ENCODE measurements at places on chromosomes 4 and X. TPM values are rescaled to one million over a fixed set of nuclear protein-coding genes. Genes with fewer than 3 reads are reported as not detected.

AFM gene
- not detected for total RNA-seq

DNA sequence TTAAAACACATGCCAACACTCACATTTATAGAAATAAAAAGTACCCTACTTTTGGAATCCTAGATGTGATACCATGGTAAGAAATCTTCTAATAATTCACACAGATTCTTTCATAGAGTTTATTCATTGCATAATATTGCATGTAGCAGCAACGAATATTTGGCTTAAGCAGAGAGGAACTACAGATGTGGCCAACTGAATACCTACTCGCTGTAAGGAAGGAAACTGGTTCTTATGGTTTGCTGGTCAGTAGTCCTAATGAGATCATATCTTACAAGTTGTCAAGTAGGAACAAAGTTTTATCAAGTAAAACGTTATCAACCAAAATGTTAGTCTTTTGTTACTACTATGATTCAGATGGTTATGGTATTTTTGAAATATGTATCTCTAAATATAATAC is 996.1 kb downstream of the PDHA2 start:
- no peak for DNase-seq

DNA sequence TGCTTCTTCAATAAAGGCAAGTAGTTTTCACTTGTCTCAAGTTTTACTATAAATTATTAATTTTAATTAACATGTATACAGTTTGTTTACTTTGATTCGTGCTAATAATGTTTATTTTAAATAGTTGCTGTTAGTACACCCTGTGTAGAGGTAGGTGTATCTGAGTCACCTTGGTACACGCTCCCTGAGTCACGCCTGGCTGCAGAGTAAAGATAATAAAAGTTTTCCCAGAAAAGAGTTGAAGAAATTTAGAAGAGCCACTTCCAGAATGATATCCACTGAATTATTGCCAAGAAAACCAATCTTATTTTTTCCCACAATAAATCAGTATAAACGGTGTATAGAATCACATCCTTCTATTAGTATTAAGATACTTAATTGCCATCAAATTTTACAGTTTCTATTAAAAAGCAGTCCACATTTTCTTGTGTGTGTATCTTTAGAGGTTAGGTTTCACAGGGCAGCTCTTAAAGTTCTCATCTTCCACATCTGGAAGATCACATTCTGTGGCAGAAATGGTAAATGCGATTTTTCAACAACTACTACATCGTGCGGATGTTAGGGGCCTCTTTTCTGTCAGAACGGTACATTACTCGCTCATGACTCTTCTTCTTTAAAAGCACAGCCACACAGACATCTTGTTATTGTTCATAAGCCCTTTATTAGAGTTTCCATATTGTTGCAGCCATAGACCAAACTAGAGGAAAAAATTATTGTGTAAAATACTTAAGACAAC is 55.4 kb downstream of the HADH start:
- DNase-seq, result peak; percentile 24

- no peak for DNase-seq
Measured at GRCh38 chr4:159284733-159285132, 181.9 kb downstream of the RAPGEF2 start.

DNA sequence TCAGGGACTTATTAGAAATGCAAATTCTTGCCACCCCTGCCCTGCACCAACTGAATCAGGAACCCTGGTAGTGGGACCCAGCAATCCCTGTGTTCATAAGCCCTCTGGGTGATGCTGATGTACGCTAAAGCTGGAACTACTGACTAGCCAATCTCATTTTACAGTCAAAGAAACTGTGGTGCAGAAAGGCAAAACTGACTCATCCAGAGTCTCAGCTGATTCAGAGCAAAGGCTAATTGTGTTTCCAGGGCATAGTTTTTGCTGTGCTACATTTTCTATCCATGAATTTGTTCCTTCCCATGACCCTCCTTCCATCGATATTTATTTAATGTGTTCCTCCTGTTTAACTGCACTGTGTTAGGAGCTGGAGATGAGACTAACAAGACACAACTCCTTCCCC is 207.5 kb downstream of the REPS2 start:
- DNase-seq, result peak; percentile 63
